ENCODE measurements at places on chromosomes 12 and 14.

- DNase-seq, result no peak
Measured at GRCh38 chr12:52139579-52140062, 52.2 kb downstream of the KRT80 start.

DNA sequence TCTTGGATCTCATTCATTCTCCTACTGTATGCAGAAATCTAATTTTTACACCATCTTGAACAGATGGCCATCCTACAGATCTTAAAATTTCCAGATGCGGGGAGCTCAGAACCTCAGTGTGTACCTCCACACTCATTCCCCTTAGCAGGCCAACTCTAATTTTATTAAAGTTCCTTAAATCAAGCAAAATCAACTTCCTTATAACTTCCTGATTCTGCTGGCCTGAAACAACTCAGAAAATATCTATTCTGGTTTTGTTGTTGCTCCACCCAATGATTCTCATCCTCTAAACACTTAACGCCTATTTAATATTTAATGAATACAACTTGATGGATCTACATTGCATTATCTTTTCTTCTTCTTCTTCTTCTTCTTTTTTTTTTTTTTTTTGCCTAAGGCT lies 3.1 kb downstream of the EMP1 start:
- no peak for DNase-seq

- DNase-seq, result no peak
Measured at GRCh38 chr12:98060411-98060810, 455.0 kb upstream of the TMPO start.

- DNase-seq, result peak; percentile 39
Measured at GRCh38 chr12:117874842-117875434, 93.9 kb downstream of the KSR2 start.

GRCh38 chr12:92431146-92431545 lies 271.6 kb upstream of the PLEKHG7 start:
- DNase-seq, result no peak

DNA sequence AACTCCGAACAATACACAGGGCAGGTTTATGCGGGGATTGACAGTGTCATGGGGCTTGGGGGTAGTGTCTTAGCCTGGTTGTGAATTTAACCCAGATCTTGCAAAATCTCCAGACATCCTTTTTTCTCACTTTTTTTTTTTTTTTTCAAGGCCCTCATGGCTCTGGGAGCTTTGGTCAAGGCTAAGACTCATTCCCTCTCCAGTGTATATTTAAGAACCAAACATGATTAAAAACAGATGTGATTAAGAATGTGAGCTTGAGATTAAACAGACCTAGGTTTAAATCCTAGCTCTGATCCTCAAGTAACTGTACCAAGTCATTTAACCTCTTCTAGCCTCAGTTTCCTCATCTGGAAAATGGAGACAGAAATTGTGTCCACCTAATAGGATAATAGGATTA lies 151.7 kb upstream of the FUT8 start:
- DNase-seq, result no peak

GRCh38 chr14:22819151-22819988 lies 4.1 kb upstream of the SLC7A7 start:
- DNase-seq, result no peak

DNA sequence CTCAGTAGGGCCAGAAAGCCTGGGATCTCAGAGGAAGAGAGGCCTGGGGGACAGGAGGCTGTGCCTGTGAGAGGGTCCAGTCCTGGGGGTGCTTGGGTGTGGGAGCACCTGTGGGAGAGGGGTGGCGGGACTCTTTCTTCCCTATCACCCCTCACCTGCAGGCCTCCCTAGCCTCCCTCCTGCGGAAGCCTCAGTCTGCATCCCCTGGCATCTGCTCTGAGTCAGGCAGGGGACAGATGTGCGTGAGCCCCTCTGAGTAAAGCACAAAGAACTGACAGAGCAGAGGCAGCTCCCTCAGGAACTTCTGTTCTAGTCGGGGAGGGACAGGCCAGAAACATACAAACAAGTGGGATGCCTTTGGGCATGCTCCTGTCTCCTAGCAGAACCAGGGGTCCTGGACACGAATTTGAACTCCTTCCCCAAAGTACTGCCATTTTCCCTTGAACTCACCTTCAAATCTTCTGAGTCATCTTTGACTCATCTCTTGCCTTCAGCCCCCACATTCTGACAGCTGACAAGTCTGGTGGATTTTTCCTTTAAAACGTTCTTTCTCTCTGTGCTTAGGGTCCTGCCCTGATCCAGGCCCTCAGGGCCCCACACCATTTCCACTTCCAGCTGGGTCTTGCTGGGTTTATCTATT lies 8.5 kb upstream of the HSP90AA1 start:
- DNase-seq, result no peak

- no peak for DNase-seq
Measured at GRCh38 chr12:2250797-2251196, 198.0 kb downstream of the CACNA1C start.

GRCh38 chr12:3364226-3364625 lies 126.8 kb upstream of the PRMT8 start:
- DNase-seq, result no peak

DNA sequence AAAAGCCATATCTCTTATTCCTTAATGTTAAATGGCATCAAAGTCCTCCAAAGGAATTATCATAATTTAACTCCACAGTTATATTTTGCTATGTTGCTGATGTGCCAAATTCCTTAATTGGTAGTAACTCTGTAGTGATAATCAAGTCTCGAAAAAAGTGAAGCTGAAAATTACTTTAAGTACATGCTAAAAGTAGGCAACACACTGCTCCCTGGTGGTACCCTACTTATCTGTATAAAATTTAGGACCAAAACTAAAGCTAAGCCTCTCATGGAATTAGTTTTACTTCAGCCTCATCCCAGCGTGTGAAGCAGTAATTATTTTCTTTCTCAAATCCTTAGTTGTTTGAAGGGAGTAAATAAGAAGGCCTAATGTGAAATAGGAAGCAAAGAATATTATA lies 132.8 kb downstream of the TTLL5 start:
- DNase-seq, result no peak

DNA sequence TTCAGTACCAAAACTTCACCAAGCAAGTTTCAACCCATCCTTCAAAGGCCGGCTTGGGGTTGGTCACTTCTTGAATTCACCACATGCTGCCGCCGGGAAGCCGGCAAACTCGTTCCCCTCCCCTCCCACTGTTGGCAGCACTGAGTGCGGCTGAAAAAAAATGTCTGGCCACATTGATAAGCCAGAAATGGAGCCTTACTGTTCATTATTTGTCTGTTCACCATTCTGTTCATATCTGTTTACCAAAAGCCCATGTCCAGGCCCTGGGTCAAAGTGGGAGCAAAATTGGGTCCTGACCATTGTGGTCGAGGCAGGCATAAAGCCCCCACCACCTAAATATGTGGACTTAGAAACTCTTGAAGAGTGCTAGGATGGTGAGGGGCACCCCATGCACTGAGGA lies 7.3 kb upstream of the HSP90AA1 start:
- no peak for DNase-seq

- DNase-seq, result no peak
Measured at GRCh38 chr12:105464406-105464805, 133.9 kb downstream of the C12orf75 start.

DNA sequence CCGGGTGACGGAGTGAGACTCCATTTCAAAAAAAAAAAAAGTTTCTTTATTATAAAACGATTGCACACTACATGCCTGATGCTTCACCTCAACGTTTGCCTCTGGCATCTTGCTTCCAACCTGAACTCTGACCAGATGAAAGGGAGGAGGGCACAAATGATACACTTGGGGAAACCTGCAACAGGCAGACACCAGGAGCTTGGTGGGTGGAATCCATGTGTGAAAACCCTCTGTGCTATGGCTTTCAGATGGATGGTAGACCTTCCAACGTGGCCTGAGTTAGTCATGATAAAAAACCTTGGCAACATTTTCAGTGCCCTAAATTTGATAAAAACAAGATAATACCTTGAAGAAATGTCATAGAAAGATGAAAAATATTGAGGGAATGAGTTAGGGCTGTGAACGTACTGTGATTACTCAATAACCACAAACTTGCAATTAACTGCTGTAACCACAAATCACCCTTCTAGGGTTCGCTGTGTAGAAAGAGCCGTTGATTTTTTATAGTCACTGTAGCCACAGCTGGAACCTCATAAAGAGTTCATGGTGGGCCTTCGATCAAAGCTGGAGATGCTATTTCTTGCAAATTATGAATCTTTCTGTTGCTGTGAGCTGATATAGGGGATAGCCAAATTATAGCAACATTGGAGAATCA lies 26.1 kb upstream of the GZMB start:
- no peak for DNase-seq

DNA sequence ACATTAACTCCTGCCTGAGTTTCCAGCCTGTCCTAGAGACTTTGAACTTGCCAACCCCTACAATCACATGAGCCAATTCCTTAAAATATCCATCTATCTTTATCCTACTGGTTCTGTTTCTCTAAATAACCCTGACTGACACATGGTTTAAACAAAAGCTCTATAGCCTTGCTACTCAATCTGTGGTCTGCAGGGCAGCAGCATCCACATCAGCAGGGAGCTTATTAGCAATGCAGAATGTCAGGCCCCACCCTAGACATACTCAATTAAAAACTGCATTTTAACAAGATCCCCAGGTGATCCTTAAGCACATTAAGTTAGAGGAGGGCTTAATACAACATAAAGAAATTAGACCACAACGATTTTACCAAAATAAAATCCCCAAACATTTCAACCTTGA lies 108.3 kb upstream of the CPSF6 start:
- DNase-seq, result no peak

DNA sequence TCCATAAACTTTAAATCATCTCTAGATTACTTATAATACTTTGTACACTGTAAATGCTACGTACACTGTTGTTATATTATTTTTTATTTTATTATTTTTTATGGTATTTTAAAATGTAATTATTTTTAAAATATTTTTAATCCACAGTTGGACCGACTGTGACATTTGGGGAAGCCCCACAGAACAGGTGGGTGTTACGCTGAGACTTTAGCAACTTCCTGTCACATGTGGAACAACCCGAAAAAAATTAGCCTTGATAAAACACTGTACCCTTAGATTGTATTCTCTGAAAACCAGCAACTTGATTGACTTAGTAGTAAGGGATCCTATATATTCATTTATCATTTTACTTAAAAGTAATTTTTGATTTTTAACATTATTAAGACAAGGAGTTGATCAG lies 1755.7 kb upstream of the SEL1L start:
- DNase-seq, result no peak

- no peak for DNase-seq
Measured at GRCh38 chr12:79000501-79000900, 135.9 kb downstream of the SYT1 start.

DNA sequence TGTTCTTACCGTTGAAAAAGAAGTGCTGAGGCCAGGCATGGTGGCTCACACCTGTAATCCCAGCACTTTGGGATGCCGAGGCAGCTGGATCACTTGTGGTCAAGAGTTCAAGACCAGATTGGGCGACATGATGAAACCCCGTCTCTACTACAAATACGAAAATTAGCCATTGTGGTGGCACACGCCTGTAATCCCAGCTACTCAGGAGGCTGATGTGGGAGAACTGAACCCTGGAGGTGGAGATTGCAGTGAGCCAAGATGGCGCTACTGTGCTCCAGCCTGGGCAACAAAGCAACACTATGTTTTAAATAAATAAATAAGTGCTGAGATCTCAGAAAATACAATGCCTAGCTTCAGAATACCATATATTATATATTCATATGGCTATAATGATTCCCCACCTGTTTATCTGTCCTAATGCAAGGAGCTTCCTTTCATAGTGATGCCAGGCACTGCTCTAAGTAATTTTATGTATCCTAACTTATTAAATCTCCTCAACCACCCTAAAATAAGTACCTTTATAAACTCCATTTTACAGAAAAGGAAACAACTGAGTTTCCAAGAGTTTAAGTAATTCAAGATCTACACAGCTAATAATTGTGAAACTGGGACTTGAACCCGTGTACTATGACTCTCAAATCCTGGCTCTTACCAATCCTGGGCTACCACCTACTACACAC lies 7.3 kb downstream of the PHLDA1 start:
- no peak for DNase-seq

DNA sequence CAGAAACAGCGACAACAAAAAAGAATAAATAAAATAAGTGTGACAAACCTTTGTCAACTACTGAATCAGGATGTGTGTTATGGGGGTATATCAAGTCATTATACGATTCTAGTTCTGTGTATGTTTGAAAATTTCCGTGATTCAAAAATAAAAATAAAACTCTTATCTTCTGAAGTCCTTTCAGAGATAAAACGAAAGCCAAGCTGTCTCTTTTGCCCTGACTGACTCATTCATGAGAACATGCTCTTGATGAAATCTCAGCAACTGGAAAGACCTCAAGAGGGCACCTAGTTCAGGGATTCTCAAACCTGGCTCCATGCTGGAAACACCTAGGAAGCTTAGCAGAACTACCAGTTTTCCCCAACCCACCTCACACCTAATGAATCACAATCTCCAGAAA lies 9.2 kb downstream of the FOXN3 start:
- DNase-seq, result no peak

- no peak for DNase-seq
Measured at GRCh38 chr14:63493246-63493645, 49.9 kb downstream of the PPP2R5E start.

Measured in central memory CD8-positive, alpha-beta T cell (primary cell).